Stimulated activated naive CD4-positive, alpha-beta T cell (primary cell): ENCODE measurements at places on chromosomes 5 and 9.

DNA sequence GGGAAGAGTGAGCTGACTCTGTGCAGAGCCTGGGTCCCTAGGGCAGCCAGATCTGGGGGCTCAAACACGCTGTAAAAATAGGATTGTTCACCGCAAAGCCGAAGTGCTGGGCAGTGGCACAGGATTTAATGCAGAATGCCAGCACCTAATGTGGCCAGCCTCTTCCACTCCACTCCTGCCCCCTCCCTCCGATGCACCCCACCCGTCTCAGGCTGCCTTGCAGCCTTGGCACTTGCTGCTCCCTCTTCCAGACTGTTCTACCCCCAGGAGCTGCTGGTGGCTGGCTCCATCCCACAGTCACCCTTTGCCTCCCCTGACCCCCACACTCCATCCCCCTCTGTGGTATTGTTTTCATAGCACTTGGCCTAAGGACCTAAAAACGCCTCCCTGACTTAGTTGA is 86.2 kb downstream of the SEMA4D start:
- no peak for DNase-seq

- DNase-seq, result no peak
Observed at GRCh38 chr9:2655411-2655901, 33.9 kb downstream of the VLDLR start.

GRCh38 chr9:135547756-135548736 is 2.1 kb downstream of the OBP2A start:
- no peak for DNase-seq

GRCh38 chr5:69129413-69129812 is 35.6 kb downstream of the SLC30A5 start:
- DNase-seq, result no peak

GRCh38 chr9:135718616-135719015 is 16.6 kb downstream of the KCNT1 start:
- DNase-seq, result no peak

- DNase-seq, result no peak
Observed at GRCh38 chr5:147393874-147394672, 115.8 kb downstream of the DPYSL3 start.

DNA sequence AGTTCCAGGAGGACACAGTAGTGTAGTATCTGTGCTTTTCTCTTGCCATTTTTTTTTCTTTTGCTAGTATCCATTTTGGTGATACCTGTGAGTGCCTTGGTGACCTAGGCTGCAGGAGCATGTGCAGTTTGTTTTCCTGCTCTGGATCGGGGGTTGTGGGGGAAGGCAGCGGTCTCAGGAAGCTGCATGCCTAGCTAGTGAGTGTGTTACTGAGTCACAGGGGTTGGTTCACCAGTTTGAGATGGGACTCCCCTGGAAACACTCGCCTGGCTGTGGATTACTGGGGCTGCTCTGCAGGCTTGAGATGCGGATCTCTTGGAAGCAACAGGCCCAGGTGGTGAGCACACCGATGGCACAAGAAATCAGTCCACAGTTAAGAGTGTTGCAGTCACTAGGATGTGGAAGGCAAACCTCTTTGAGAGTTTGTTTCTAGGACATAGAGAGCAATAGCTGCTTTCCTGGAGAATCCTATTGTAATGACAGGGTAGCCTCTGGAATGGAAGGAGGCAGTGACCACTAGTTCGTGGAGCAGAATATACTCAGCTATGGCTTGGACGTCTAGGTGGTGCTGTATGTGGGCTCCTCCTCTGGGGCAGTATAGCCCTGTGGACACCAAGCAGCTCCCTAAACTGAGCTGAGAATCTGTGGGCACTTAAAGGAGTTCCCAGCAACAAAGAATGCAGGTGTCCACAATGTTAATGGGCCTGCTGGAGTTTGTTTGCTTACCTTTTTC is 20.0 kb upstream of the SPATA31E1 start:
- no peak for DNase-seq

- DNase-seq, result no peak
Observed at GRCh38 chr5:102991802-102992201, 128.1 kb downstream of the GIN1 start.

DNA sequence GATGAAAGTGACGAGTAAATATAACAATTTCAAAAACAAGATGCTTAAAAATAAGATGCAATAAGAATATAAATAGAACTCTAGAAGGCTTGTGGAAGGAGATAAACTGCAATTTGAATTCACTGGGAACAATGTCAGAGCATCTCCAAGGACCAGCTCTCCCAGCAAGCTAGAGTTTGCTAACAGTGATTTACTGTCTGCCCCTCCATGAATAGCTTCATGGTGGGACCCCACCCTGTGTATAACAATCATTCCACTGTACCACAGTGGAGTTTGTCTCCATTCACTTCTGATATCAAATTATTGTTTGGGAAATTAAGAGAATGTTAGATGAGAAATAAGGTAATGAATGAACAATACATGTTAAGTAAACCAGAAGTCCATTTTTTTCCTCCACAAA is 7.3 kb upstream of the SEMA6A start:
- no peak for DNase-seq

GRCh38 chr9:35606726-35607125 is 1.7 kb downstream of the TESK1 start:
- DNase-seq, result no peak

DNA sequence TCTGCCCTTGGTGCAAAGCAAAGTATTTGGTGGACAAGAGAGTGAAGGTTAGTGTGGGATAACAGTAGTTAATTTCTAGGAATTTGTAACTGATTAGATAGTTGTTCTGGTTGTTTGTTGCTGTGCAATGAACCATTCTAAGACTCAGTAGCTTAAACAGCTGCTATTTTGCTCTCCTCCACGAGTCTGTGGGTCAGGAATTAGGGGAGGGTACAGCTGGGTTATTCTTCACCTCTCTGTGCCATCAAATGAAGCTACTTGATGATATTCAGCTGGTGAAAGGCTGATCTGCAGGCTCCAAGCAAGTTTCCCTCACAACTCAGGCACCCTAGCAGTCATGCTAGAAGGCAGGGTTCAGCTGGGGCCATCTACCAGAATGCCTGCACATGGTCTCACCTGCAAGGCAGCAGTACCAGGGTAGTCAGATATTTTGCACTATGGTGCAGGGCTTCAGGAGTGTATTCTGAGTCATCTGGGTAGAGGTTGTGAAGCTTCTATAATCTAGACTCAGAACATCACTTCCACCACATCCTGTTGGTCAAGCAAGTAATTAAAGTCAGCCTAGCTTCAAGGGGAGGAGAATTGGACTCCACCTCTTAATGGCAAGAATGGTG is 159.5 kb upstream of the SLC28A3 start:
- no peak for DNase-seq

DNA sequence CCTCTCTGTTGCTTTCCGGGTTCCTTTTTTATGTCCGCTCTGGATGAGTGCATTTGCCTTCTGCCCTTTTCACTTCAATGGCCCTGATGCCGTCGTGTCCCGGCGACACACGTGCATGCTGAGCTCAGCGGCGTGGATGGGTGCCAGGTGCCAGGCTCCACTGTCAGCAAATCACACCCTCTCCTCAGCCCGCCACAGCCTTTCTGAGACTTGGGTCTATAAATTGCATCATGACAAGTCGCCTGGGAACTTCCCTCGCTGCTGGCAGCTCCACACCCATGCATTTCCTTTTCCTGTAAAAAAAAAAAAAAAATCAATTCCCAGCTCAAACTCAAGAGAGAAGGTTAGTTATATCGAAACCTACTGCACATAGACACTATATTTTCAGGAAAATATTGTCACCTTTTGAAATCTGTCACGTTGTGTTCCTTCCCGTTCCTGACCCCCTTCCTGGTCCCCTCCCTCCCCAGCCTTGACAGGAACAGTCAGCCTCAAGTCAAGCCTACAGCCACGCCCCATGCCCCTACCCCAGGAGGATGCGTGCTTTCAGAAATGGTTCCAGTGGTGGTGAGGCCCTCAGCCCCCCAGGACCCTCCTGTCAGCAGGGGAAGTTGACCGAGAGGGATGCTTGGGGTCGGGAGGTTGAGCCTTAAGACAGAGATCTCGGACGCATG is 110.3 kb upstream of the PTCH1 start:
- peak; percentile 40 for DNase-seq

DNA sequence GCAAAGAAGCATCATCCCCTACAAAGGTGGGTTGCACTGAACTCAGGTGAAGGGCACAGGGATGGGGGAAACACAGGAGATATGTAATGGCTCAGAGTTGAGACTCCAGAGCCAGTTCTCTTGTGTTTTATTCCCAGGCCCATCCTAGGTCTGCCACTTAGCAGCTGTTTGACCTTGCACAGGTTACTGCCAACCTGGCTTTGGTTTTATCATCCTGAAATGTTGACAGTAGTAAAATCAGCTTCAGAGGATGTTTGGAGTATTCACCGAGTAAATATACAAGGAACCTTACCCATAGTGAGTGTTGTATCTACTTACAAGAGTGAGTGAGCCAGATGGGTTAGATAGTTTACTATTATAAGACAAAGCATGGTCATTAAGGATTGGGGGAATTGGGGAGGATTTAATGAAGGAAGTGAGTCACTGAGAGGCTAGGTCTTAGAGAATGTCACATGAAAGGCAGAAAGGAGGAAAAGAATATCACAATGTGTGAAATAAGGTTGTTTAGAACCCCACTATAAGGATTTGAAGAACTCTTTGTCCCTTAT is 141.3 kb downstream of the MAN2A1 start:
- DNase-seq, result no peak

- no peak for DNase-seq
Observed at GRCh38 chr5:4520559-4520958, 619.6 kb upstream of the ADAMTS16 start.

GRCh38 chr9:109507421-109507838 is 9.3 kb upstream of the PTPN3 start:
- no peak for DNase-seq

DNA sequence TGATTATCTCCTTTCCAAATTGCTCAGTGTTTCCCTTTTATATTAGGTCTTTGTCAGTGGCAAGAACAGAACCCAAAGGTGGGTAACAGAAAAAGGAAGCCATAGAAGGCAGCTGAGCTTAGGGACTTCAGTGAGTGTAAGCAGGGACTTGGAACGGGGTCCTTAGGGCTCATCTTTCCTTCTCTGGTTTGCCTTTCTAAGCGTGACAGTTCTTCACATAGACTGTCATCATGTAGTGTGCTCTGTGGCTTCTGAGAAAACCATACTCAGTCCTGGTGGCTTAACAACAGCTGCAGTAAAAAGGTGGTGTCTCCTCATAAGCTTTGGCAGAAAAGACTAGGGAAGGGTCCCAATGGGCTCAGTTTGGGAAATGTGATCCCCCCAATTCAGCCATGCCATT is 108.8 kb downstream of the SLC12A2 start:
- DNase-seq, result no peak
